ENCODE measurements at places on chromosomes 1 and 21.

GRCh38 chr1:115107516-115108260, 18.4 kb upstream of the TSPAN2 start:
- no peak for DNase-seq

- no peak for DNase-seq
Observed at GRCh38 chr1:161091796-161092507, 2.6 kb upstream of the NECTIN4 start.

DNA sequence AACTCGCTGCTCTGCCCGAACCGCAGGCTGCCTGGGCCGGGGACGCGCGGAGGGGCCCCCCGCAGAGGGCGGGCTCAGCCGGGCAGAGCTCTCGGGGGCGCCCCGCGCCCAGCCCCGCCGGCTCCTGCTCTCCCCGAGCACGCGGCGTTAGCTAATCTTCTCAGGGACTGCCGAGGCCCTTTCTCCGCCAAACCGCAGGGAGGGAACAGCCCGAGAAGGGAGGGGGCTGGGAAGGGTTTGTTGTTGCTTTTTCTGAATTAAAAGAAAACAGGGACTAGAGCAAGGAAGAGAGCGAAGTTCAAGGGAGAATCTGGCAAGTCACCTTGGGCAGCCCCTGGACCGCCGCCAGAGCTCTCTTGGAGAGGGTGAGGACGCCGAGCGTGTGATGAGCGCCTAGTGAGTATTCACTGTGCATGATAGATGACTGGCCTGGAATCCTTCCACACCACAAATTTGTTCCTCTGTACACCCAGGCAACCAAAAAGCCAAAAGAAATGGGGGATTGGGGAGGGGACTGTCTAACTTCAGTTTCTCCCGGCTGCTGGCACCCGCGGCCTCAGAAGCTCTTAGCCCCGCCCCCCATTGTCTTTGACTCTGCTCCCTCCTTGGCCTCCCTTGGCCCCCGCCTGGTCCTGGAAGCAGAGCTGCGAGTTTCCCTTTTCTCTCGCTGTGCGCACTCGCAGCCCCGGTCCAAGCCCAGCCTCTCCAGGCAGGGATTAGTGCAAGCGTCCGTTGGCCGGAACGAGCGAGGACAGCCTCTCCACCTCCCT, 19.7 kb upstream of the LMX1A start:
- peak; percentile 85 for DNase-seq

- DNase-seq, result no peak
Observed at GRCh38 chr1:10692401-10693021, 103.9 kb downstream of the CASZ1 start.

- no peak for DNase-seq
Observed at GRCh38 chr1:168096296-168097165, 40.2 kb downstream of the GPR161 start.

DNA sequence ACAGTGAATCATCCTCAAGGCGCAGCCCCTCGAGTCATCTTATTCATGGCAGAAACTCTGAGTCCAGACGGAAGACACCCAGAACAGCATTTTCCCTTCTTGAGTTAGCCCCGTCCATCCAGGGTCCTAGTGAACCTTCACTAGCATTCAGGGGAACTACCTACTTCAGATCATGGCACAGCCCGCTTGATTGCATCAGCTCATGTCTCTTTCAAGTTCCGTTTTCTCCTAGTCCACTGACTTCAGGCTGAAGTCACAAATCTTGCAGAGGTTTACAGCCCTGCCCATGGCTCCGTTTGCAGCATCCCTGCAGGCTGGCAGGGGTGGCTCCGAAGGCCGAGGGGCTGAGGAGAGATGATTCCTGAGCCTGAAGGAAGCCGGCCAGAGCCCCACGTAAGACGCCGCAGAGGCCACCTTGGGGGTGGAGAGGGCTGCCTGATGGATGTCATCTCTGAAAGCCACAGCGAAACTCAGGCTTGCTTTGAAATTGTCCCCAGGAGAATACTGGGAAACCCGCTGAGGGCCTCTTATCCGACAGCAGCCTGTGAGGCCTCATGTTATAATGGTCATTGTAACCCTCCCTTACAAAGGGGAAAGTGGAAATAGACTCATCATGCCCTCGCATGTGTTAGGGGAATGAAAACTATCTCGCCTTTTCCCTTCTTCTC, 310.2 kb upstream of the AJAP1 start:
- no peak for DNase-seq

- DNase-seq, result no peak
Observed at GRCh38 chr21:10511116-10511515, 10.3 kb upstream of the TPTE start.

DNA sequence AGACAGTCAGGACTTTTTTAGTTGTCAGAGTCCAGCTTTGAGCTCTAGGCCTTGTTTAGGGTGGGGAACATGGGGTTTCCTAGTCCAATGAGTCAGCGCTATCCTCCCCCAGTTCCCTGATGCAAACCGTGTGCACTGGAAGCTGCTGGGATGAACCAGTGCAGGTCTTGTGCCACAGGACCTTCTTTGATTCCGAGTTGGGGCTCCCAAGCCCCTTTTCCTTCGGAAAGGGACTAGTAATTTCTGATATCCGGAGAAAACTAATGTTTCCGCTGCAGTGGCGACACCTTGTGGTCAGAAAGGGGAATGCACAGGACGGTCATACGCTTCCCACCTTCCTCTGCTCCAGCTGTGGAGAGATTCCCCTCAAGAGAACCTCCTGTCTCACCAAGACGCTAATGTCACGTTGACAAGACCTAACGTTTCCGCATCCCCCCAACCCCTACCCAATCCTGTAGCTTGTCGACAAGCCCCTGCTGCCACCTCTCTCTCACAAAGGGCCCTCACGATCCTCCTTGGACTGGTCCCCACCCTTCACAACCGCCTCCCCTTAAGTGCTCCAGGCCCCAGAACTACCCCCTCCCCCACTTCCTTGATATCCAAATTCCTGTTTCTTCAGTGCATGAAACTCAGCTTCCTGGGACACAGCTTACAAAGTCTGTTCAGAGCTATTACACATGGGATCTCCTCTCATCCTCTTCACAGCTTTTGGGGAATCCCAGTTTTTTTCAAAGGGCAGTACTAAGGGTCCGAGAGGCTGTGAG, 30.9 kb downstream of the GPA33 start:
- peak; percentile 23 for DNase-seq

DNA sequence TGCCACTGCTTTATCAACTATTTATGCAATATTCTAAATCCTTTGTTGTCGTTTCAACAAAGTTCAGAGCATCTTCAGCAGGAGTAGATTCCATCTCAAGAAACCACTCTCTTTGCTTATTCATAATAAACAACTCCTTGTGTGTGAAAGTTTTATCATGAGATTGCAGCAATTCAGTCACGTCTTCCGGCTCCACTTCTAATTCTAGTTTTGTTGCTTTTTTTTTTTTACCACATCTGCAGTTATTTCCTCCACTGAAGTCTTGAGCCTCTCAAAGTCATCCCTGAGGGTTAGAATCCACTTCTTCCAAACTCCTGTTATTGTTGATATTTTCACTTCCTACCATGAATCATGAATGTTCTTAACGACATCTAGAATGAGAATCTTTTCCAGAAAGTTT, 14.8 kb upstream of the ETS2 start:
- DNase-seq, result no peak

DNA sequence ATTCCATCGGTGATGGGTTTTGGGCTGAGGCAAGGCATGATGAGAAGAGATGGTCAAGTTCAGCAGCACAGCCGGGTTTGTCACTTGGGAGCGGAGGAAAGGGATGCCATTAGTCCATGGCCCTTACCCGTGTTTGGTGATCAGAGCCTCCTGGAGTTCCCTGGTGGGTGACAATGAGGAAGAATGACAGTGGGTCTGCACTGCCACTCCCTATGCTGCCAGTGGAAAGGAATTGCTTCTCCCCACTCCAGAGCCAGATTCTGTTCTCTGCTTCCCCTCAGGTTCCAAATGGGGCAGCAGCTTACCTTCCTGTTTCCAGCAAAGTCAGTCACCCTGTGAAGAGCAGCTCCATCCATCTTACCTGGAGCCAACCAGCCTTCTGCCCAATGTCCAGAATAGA, 393.1 kb downstream of the PTPRU start:
- no peak for DNase-seq

GRCh38 chr1:165143437-165144065, 213.0 kb downstream of the LMX1A start:
- no peak for DNase-seq

DNA sequence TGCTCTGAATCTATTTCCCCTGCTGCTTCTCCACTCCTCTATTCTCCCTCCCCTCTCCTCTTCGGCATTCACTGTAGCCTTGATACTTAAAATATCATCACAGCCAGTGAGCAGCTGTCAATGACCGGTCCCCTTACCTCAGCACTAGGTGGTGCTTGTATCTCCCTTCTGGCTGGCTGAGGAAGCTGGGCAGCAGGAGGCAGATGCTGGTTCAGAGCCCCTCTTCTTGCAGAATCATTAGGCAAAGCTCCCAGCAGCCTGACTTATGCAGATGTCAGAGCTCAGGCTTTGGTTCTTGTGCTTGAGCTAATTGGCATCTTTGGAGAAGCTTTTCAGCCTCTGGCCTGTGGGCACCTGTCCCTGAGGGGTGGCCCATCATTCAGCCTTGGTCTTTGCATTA, 31.9 kb upstream of the KCNA2 start:
- no peak for DNase-seq

- no peak for DNase-seq
Observed at GRCh38 chr1:193520472-193520871, 334.1 kb upstream of the B3GALT2 start.

DNA sequence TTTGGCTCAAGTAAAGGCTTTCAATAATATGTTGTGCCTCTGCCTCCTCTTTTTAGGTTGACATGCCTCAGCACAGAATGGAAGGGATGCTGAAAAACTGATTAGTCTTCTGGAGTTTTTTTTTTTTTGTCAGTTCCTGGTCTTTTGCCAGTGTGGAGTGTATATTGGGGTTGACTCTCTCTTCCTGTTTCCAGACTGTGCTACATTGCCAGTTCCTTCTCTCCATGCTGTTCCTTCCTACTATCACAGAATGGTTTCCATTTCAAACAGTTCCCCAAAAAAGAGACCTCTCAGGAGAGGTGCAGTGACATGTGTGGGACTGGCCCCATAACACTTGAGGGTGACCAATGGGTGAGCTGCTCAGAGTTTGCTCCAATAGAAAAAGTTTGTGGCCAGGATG, 101.7 kb upstream of the ETV3 start:
- DNase-seq, result no peak

GRCh38 chr1:59431566-59432294, 134.8 kb downstream of the FGGY start:
- no peak for DNase-seq

DNA sequence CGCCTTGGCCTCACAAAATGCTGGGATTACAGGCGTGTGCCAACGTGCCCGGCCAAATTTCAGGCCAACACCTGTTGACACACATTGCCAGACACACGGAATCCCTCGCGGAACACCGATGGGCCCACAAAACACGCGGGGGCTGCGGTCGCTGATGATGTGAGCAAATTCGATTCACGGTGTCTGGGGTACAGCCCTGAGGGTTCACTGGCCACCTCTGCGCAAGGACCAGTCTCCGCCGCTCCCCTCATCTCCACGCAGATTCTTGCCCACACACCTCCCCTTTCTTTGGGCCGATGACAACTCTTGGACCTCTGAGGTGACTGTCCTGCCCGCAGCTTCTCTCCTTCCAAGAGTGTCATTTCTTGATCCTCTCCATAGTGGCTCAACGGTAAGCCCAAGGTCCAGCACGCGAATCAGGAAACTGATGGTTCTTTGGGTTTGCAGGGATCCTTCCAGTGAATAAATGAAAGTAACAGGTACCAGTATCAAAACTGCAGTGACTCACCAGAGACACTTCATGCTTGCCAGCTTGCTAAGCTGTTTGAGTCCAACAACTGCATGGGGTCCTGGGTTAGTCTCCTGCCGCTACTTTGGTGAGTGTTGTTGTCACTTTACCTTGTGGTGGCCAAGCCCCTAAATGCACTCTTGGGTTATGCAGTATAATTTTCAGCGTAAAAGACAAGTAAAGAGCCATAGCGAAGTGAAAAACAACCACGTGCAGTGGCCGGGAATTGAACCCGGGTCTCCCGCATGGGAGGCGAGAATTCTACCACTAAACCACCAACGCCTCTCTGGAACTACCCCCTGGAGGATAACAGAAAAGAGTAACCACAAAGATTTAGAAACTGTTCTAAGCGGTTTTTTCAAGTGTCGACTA, 11.0 kb upstream of the RNU1-3 start:
- peak; percentile 6 for DNase-seq

GRCh38 chr1:151995774-151996173, 2.1 kb upstream of the S100A10 start:
- no peak for DNase-seq

DNA sequence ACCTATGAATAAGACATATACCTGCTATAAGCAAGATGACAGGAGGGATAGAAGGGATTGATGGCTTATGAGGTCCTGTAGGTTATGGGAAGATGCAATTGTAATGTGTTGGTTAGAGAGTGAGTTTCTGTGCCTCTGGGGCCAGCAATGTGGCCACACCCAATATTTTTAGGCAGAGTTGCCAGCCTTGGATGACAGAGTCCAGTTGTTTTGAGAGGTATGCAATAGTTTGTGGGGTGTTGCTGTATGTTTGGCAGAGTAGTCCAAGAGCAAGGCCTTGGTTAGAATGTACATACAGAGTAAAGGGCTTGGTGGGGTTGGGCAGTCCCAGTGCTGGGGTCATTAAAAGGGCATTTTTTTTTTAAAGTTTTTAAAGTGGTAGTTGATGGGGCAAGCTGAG, 36.6 kb upstream of the PLA2G5 start:
- DNase-seq, result no peak

- DNase-seq, result no peak
Observed at GRCh38 chr1:229007167-229007566, 263.7 kb upstream of the RAB4A start.

DNA sequence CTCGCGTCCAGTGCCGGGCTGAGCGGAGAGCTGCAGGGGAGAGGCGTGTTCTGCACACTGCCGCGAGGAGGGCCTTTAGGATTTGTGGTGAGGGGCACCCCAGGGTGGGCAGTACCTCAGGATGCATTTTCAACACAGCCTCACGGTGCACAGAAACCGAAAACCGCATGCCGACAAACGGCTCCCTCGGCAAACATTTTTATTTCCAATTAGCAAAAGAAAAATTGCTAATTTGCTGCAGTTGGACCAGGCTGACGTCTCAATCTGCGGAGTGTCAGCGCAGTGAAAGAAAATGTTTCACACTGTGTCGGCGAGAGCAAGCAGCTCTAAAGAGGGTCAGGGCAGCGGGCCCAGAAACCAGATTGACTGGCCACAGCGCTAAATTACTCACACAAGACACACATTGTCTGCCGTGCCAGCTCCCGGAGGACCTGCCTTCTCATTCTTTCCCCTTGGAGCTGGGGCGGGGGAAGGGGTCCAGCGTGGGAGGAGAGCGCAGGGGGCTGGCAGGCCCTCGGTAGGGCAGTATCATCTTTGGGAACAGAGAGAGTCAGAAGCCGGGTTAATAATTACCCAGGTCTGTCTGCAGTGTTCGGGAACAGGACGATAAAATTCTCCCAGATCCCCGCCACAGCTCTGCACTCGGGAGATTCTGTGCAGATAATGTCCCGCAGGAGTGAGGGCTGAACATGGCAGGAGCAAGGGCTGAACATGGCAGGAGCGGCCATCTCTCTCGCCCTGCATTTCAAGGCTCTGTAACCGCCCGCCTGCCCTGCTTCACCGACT, 150.2 kb downstream of the PRDM16 start:
- peak; percentile 90 for DNase-seq

GRCh38 chr1:205283270-205284147, 38.0 kb downstream of the NUAK2 start:
- no peak for DNase-seq
